ENCODE measurements at places on chromosomes 3 and 15.

GRCh38 chr3:21755896-21756295, 4.9 kb upstream of the ZNF385D start:
- no peak for DNase-seq

DNA sequence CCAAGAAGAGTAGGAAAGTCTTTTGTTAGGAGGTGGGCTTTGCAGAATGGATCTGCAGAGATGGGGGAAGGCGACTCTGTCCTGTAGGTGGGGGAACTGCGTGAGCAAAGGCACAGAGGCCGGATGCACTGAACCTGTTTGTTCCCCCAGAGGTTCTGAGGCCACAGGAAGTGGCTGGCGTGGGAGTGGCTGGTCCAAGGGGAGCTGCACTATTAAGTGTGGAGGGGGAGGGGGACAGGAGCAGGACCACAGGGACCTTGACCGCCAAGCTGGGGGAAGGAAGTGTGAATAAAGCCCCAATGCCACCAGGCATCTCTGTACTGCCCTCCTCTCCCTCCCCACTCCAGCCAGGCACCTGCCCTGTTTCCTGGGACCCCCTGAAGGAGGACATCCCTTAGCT, 51.8 kb downstream of the CYP11A1 start:
- DNase-seq = no peak

DNA sequence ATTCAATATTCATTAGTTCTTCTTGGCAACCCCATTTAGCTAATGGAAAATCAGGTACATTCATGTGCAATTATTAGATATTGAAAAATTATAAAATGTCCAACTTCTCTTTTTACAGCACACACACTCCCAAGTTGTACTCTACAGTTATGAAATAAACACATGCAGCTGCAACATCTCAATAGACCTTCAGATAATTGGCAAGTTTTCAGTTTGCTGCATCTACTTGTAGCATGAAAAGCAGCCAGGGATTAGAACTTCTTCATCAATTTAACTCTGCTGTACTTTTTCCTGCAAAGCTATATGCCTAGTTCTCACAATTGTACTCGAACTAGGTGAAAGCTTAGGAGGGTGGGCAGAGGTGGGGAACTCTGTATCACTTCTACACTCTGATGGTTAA, 46.6 kb upstream of the FHIT start:
- DNase-seq = no peak

GRCh38 chr15:41832875-41833274, 5.0 kb downstream of the JMJD7 start:
- DNase-seq = no peak

GRCh38 chr15:53811530-53811929, 52.1 kb upstream of the WDR72 start:
- peak; percentile 0 for DNase-seq

DNA sequence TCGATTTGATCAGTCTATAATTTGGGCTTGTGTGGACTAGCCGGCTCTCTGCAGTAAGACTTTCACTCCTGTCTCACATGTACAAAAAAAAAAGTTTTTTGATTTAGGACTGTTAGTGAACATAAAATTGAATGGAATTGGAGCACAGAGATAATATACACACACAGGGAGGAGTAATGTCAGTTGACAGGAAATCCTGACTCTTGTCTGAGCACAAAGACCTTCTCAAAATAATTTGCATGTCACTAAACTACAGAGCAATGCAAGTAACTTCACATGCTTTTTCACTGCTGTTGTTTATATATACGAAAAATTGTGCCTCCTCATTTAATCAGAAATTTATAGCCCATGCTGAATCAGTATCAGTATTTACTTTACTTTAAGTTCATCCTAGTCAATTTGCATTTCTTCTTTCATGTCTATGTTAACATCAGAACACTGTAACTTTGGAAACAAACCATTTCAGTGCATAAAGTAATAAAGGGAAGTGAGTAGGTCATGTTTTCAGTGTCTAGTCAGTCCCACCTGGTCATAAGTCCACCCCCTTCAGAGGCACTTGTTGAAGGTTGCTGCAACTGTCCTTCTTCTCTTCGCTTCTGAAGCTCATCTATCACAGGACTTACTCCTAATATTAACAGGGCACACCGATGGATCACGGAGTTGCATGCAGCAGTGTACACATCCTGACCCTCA, 115.8 kb downstream of the FBXL22 start:
- no peak for DNase-seq
